ENCODE measurements at places on chromosomes 12 and 14. TPM values are rescaled to one million over a fixed set of nuclear protein-coding genes. Genes with fewer than 3 reads are reported as not detected.

- no peak for DNase-seq
Measured at GRCh38 chr12:4137015-4137414, 136.5 kb upstream of the CCND2 start.

- no peak for DNase-seq
Measured at GRCh38 chr14:92960706-92961566, 38.0 kb downstream of the CHGA start.

DNA sequence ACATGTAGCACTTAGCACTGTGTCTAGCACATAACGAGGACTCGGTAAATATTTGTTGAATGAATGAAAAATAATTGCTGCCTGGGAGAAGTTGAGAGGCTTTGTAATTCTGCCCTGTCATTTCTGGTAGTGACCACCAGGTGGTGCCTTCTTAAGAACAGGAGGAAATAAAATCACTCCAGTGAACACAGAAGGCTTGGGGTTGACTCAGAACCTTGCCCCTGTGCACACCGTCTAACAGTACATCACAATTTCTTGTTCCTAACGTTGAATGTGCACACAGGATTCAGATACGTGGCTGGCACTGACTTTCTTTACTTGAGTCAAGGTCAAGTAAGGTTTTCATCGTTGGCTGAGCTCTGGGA lies 91.8 kb downstream of the RGS6 start:
- no peak for DNase-seq

- no peak for DNase-seq
Measured at GRCh38 chr14:54435500-54435981, 5.6 kb downstream of the CNIH1 start.

DNA sequence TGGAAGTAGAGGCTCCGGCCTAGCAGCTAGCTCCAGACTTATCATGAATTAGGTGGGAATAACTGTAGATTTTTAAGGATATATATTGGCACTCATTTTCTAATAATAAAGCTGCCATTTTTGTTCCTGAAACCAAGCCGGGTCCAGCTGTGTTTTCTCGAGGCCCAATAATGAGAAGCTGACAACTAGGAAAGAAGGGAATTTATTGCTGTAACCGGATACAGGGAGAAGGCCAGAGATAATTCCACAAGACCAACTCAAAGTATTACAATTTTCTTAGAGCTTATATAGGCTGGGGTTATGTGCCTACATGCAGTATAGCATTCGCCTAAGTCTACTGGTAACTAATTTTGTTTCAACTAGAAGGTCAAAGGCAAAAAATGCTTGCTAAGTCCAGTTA lies 122.3 kb upstream of the FBXO33 start:
- no peak for DNase-seq

The GPR68 gene
- total RNA-seq: 1.7 TPM

The FGF23 gene
- total RNA-seq: not detected

The CCDC175 gene
- 0.74 TPM for total RNA-seq

The PLA2G1B gene
- 0.90 TPM for total RNA-seq

The CFAP251 gene
- total RNA-seq: 3.0 TPM

The DPY19L2 gene
- 54.2 TPM for total RNA-seq

The DCN gene
- total RNA-seq: 3,503 TPM
